ENCODE measurements at places on chromosomes 5 and 9.

GRCh38 chr9:117779760-117780159 is 75.6 kb downstream of the TLR4 start:
- peak; percentile 88 for DNase-seq

DNA sequence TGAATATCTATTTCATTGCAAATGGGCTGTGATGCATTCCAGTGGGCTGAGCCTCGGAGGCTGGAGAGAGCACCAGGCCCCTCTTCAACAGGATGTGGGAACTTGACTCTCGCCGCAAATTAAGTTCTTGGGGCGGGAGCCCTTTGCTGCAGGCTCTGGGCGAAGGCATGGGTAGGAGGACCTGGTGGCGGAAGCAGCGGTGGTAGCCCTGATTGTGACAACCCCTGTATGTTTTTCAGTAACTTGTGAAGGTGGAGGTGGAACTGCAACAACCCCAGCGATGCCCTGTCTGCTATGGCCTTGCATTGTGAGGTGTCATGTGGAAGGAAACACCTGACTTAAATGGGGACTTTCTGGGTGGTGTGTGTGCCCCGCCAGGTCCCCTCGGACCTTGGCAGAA is 9.4 kb downstream of the FYB1 start:
- no peak for DNase-seq

DNA sequence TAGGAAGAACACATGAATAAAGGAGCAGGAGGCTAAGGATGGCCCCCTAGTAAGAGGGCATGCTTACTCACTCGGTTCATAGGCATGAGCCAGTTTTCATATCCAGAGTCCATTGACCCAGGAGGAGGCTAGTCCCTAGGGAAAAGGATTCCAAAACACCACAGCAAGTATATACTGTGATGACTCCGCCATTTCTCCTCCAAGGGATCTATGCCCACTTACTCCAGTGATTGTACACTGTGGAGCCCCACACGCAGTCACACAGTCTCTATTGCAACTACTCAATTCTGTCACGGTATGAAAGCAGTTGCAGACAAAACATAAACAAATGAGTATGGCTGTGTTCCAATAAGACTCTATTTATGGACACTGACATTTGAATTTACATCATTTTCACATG is 117.7 kb upstream of the ALDH1B1 start:
- DNase-seq = no peak

GRCh38 chr5:171409164-171410136 is 10.0 kb upstream of the FGF18 start:
- no peak for DNase-seq

DNA sequence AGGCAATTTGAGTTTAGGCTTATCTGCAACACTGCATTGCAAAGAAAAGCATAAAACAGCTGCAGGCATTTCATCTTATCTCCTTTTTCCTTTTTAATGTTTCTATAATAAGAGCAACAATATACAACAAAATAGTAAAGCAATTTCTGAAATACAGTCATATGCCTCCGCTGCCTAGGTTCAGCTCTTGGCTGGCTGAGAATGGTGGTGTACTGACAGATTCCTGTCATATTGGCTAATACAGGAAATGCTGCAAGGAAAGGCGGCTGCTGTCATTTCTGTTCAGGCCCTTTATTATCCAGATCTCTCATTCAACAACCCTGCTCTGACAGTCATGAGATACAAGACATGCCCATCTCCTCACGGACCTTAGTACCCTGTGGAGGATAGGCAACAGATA is 677.0 kb downstream of the TAF11L14 start:
- no peak for DNase-seq

DNA sequence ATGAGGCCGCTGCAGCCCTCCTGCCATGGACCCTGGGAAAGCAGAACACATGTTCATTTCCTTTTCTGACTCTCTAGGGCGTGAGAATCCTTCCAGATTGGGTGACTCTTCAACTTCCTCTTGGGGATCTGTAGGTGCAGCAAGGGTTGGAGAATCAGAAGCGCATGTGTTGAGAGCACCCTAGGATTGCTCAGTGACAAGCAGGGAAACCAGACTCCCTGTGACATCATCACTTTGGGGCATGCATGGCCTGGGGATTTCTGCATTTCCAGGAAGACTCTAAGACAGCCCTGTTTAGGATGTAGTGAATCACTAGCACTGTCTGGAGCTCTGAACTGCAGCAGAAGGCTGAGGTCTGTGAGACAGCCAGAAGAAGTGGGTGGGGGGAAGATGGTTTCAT is 15.1 kb upstream of the LCP2 start:
- DNase-seq = no peak

GRCh38 chr5:74282490-74282889 is 358.0 kb downstream of the ENC1 start:
- no peak for DNase-seq

- DNase-seq = no peak
Measured at GRCh38 chr5:67465537-67466207, 269.1 kb upstream of the CD180 start.

- DNase-seq = no peak
Measured at GRCh38 chr9:109793921-109794320, 13.9 kb downstream of the PALM2AKAP2 start.

- no peak for DNase-seq
Measured at GRCh38 chr5:142674531-142675469, 11.1 kb downstream of the FGF1 start.

DNA sequence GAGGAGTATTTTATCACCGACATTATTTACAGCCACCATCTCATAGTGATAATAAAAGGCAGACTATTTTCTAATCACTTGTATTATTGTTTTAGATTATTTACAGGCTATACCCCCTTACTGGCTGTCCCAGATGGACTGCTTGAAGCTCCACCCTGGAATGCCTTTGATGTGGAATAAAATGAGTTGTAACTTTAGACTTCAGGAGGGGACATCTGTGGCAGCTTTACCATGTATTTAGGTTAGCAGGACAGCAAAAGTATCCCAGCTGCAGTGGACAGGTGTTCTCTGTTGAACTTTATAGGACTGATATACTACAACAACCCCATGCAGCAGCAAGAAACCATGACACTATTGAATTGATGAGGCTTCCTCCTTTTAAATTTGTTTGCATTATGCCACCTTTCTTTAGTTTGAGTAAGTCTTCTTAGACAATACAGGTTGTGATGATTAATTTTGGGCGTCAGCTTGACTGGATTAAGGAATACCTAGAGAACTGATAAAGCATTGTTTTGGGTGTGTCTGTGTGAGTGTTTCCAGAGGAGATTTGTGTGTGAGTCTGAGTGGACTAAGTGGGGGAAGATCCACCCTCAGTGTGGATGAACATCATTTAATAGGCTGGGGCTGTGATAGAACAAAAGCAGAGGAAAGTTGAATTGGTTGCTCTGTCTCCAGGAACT is 29.2 kb upstream of the C9orf57 start:
- DNase-seq = no peak

DNA sequence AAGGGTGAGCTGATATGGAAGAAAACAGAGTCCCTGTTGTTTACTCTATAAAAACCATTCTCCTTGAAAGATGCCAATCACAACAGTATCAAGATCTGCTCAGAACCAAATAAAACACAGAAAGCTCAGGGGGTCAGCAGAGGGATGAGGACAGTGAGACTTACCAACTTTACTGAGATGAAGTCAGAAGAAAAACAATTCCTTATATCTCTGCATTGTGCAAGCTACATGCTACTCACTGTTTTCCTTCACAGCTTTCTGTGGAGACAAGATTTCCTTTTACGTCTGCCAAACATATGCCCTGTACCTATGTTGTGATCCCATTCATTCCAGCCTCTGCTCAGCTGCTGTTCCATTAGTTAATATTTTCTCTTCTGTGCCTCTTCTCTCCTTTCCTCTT is 185.6 kb downstream of the TSSK1B start:
- no peak for DNase-seq

- DNase-seq = no peak
Measured at GRCh38 chr5:123546657-123547056, 34.7 kb downstream of the CSNK1G3 start.

DNA sequence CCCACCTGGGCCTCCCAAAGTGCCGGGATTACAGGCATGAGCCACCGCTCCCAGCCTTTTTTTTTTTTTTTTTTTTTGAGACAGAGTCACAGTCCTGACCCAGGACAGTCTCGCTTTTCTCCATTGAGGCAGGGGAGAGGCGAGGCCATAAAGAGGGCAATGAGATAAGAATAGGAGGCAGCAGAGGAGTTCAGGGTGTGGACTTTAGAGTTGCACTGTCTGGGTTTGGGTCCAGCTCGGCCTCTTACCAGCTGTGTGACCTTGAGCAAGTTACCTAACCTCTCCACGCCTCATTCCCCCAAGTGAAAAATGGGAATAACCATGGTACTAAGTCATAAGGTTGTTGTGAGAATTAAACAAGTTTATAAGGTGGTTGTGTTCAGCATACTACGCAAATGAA is 24.6 kb upstream of the ANKH start:
- no peak for DNase-seq

- no peak for DNase-seq
Measured at GRCh38 chr9:132982458-132982857, 4.0 kb downstream of the GFI1B start.

DNA sequence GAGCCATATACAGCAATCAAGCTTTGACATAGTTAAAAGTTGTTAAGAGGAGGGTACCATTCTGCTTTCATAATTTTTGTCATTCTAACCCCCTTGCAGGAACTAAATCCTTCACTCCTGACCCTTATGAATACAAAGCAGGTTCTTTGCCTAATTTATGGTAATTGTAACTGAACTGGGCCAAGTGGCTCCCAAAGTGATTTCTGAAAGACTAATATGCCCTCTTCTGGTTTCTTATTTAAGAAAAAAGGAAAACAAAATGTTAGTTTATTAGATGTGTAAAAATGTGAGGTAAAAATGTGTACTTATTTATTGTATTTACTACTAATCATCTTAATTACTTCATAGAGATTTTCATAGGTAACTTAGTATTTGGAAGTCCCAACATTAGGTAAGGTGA is 268.5 kb downstream of the BNC2 start:
- DNase-seq = peak; percentile 46

DNA sequence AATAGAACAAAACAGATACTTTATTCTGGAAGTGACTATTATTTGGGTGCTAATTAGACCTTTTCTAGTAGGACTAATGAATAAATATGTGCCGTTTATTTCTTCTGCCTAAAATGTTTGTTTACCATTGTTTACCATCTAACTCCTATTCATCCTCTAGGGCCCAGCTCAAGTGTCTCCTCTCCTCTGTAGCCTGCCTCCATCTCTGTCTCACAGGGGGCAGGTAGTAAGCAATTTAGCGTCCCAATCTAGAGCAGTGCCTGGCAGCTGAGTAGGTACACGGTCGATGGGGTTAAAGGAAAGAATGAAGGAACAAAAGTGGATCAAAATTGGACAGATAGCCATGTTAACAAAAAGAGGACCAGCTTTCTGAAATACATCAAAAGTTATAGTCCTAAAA is 230.9 kb downstream of the SLF1 start:
- DNase-seq = peak; percentile 61

DNA sequence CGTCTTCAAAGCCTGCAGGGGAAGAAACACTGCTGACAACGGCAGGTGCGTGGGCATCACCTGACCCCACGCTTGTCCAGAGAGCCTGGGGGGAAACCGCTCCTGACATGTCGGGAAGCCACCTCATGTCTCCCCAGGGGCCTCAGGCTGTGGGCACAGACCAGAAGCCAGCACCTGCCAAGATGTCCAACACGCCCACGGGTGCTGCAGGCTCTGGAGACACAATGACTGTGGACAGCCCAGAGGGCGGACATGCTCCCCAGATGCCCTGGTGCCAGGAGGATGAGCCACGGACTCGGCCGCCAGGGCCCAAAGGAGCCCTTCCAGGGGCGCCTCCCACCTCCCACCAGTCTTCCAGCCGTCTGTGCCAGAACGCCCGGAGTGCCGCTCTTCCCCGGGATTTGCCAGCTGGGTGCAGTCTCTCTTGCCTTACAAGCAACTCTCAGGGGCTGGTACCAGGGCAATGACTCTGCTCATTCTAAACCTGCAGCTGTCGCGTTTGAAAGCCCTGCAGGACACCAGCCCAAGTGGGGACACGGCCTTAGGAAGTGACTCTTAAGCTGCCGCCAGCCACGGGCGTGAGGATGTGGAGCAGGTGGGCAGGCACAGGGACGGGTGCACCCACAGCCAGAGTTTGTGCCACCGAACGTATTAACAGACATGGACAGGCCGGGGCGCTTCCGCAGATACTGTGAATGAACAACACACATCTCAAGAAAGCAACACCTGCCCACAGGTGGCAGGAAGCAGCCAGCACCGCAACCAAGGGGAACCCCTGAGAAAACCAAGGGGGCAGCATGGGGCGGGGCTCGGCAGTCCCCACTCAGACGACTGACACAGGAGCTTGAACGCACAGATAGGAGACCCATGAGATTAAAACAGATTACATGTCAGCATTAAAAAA is 6.8 kb upstream of the LHX3 start:
- no peak for DNase-seq

GRCh38 chr5:86461169-86461956 is 156.4 kb upstream of the COX7C start:
- DNase-seq = no peak

DNA sequence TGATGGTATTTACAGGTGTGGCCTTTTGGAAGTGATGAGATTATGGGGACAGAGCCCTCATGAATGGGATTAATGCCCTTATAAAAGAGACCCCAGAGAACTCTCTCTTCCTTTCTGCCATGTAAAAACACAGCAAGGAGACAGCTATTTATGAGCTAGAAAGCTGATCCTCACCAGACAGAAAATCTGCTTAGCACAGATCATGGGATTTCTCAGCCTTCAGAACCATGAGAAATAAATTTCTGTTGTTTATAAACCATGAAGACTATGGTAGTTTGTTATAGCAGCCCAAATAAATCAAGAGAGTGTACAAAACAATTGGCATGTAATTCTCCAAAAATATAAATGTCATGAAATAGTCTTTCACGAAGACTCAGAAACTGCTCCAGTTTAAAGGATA is 211.0 kb downstream of the PDE4D start:
- no peak for DNase-seq

GRCh38 chr5:148314187-148314586 is 2.0 kb downstream of the SPINK7 start:
- no peak for DNase-seq

- no peak for DNase-seq
Measured at GRCh38 chr5:78659114-78659513, 10.5 kb upstream of the LHFPL2 start.

DNA sequence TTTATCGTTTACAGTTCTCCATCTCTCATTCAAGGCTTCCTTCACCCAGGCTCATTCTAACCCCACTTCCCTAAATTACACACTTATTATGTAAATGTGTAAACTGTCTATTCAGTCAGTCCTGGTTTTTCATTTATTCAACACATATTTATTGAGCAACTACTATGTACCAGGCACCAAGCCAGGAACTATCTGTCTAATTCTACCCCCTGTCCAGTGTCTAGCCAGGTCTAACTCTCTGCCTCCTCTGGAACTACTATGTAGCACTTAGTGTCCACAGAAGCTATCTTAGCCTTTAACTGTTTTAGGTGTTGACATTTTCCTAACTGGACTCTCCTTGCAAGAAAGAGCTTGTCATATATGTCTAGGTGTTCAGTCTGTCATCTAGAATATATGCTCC is 56.5 kb downstream of the PDE4D start:
- no peak for DNase-seq

All from mesendoderm (in vitro differentiated cells).